Thoracic aorta (tissue), 2 donors: ENCODE measurements at places on chromosomes 2 and 18. TPM values are rescaled to one million over a fixed set of nuclear protein-coding genes. Genes with fewer than 3 reads are reported as not detected.

- H3K4me3 ChIP-seq = no peak overlapping the region
- no peak for DNase-seq
- peaks cover 84% of the 10 kb centered on the region for H3K4me1 ChIP-seq
- no peak overlapping the region for H3K27ac ChIP-seq
- H3K36me3 ChIP-seq = no peaks in the 10 kb centered on the region
Observed at GRCh38 chr2:46705654-46706053, 210.0 kb downstream of the MCFD2 start.

DNA sequence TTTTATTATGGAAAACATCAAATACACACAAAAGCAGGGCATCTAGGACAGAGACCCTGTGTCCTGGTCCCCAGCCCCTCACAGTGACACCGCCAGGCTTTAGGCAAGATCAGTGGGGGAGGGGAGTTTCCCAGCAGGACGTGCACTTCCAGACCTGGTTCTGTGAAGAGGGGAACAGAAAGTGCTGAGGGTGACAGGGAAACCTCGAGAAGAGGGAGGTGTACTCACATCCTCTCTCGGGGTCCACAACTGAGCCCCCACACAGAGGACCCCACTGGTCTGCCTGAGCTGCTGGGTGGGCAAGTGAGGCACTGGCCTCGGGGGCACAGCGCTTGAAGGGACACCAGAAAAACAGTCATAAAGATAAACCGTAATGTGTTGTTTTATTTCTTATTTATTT is 4.4 kb upstream of the GPR35 start:
- DNase-seq = no peak
- no peaks in the 10 kb centered on the region for H3K36me3 ChIP-seq
- no peak overlapping the region for H3K27ac ChIP-seq

- no peaks in the 10 kb centered on the region for H3K36me3 ChIP-seq
- DNase-seq = no peak
- H3K27ac ChIP-seq = no peak overlapping the region
- no peaks in the 10 kb centered on the region for H3K27me3 ChIP-seq
- H3K4me1 ChIP-seq = no peaks in the 10 kb centered on the region
Observed at GRCh38 chr2:58497168-58497567, 256.0 kb upstream of the FANCL start.

DNA sequence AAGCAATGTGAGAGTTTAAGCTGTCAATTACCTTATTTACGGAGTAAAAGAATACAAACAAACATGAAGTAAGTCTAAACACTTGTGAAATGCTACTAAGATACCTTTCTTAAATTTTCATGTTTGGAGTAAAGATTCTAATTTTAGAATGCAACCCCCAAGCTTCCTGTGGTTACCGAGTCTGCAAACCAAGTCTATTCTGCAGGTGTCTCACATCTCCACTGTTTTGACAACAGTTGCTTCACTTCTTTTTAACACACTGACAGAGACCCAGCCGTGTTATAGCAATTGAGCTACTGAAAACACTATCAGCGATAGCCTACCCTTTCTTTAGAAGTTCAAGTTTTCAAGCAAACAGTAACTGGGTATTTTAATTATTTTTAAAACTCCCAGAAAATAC is 608.3 kb downstream of the ERBB4 start:
- no peak overlapping the region for H3K4me3 ChIP-seq
- H3K36me3 ChIP-seq = no peaks in the 10 kb centered on the region
- H3K27ac ChIP-seq = no peak overlapping the region
- H3K27me3 ChIP-seq = no peaks in the 10 kb centered on the region
- no peak for DNase-seq

- H3K27me3 ChIP-seq = no peaks in the 10 kb centered on the region
- no peak for DNase-seq
- H3K4me1 ChIP-seq = no peaks in the 10 kb centered on the region
- H3K27ac ChIP-seq = no peak overlapping the region
- H3K4me3 ChIP-seq = no peak overlapping the region
Observed at GRCh38 chr2:227612546-227613271, 1.9 kb downstream of the SCYGR3 start.

DNA sequence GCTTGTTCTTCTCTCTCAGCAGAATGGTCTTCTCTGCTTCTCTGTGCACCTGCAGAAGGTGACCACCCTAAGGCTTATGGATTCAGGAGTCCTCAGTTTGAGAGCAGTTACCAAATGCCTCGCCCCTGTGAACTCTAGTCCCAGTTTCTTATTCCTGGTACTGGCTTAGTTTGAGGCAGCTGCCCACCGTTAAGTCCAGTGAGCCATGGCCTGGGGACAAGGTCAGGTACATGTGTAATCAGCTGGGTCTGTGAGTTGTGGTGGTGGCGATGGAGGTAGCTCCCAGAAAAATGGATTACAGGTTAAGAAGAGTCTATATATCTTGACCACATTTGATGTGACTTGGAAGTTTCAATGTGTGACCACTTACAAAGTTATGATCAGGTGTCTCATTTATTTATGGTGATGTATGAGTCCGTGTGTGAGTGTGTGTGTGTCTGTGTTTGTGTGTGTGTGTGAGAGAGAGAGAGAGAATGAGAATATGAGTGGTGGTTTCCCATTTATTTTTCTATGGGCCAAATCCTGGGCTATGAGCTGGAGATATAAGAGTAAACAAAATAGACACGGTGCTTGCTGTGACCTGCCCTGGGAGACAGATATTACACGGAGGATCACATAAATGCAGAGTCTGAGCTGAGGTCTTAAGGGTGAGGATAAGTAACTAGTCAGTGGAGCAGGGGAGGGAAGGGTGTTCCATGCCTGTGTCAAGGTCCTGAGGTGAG is 13.0 kb upstream of the IL1RN start:
- no peaks in the 10 kb centered on the region for H3K27me3 ChIP-seq
- H3K4me1 ChIP-seq = no peaks in the 10 kb centered on the region
- DNase-seq = no peak
- H3K4me3 ChIP-seq = no peak overlapping the region
- no peaks in the 10 kb centered on the region for H3K36me3 ChIP-seq

ABCB11 gene
- total RNA-seq = not detected

RAX gene
- total RNA-seq = not detected

STK17B gene
- 47.6 TPM for total RNA-seq

AKAIN1 gene
- total RNA-seq = not detected
